ENCODE measurements at places on chromosomes 5 and 9. TPM values are rescaled to one million over a fixed set of nuclear protein-coding genes. Genes with fewer than 3 reads are reported as not detected.

LCN12 gene
- not detected for total RNA-seq

PCDHA13 gene
- not detected for total RNA-seq

BTNL8 gene
- not detected for total RNA-seq

PCDHB3 gene
- total RNA-seq, result 1.1 TPM

THOC3 gene
- 57.9 TPM for total RNA-seq

CDO1 gene
- total RNA-seq, result 0.89 TPM

NUP188 gene
- total RNA-seq, result 57.0 TPM

CEL gene
- total RNA-seq, result 0.22 TPM

CD180 gene
- total RNA-seq, result not detected

TOR4A gene
- total RNA-seq, result 29.6 TPM

PCDHA7 gene
- total RNA-seq, result not detected

SLC25A25 gene
- 17.6 TPM for total RNA-seq

CCDC180 gene
- 0.11 TPM for total RNA-seq

CNTLN gene
- total RNA-seq, result 7.0 TPM

CCDC183 gene
- 0.76 TPM for total RNA-seq

RANBP17 gene
- 3.8 TPM for total RNA-seq

PDGFRB gene
- 205 TPM for total RNA-seq

HMMR gene
- 13.9 TPM for total RNA-seq

RRAGA gene
- total RNA-seq, result 53.1 TPM

ZNF622 gene
- 50.7 TPM for total RNA-seq

TAF11L5 gene
- total RNA-seq, result not detected

SPATA31D3 gene
- total RNA-seq, result not detected

CNTRL gene
- total RNA-seq, result 7.3 TPM

PCDHB11 gene
- 0.38 TPM for total RNA-seq

LSM11 gene
- total RNA-seq, result 2.1 TPM

TAF1L gene
- total RNA-seq, result not detected

CDH10 gene
- total RNA-seq, result 1.6 TPM

GADD45G gene
- total RNA-seq, result not detected

NRG2 gene
- total RNA-seq, result not detected

SH2D3C gene
- total RNA-seq, result not detected

C5orf52 gene
- total RNA-seq, result not detected

CAST gene
- 179 TPM for total RNA-seq

DEPDC1B gene
- total RNA-seq, result 8.5 TPM

PJA2 gene
- 95.3 TPM for total RNA-seq

C7 gene
- not detected for total RNA-seq

ABL1 gene
- total RNA-seq, result 66.1 TPM

GABRA1 gene
- total RNA-seq, result not detected

ACOT12 gene
- not detected for total RNA-seq

TAF11L10 gene
- not detected for total RNA-seq

LCN1 gene
- total RNA-seq, result not detected

LCP2 gene
- total RNA-seq, result not detected

NCBP1 gene
- 28.1 TPM for total RNA-seq
